ENCODE measurements at places on chromosomes 3 and 15.
A peak's percentile ranks its signal among the peaks of the same experiment; 100 is the strongest.

GRCh38 chr3:46419816-46420215, 12.8 kb downstream of the CCRL2 start:
- H3K36me3 ChIP-seq: no peaks in the 10 kb centered on the region
- H3K27ac ChIP-seq: no peak overlapping the region
- no peaks in the 10 kb centered on the region for H3K27me3 ChIP-seq
- H3K4me1 ChIP-seq: no peaks in the 10 kb centered on the region
- no peak for DNase-seq
- H3K4me3 ChIP-seq: no peak overlapping the region

DNA sequence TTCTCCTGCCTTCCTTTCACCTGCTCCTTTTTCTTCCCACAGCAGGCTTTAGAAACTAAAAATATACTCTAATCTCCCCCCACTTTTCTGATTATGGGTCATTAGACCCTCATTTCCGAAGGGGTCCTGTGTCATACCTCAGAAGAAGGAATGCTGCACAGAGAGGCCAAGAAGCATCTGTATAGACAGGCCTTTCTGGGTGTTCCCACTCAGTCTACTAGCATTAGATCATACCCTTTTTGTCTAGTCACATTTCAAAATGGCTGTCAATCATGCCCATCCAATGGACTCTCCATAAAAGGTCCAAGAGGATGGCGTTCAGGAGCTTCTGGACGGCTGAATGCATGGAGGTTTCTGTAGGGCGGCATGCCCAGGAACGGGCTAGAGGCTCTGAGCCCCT, 192.2 kb downstream of the SUCLG2 start:
- 0 out of 2 replicates have a peak, but pooled peaks cover 1% of the 10 kb centered on the region for H3K36me3 ChIP-seq
- H3K27me3 ChIP-seq: no peaks in the 10 kb centered on the region
- H3K4me1 ChIP-seq: no peaks in the 10 kb centered on the region
- H3K4me3 ChIP-seq: no peak overlapping the region

GRCh38 chr3:72275331-72275751, 490.4 kb upstream of the PROK2 start:
- no peak overlapping the region for H3K4me3 ChIP-seq
- H3K36me3 ChIP-seq: no peaks in the 10 kb centered on the region

DNA sequence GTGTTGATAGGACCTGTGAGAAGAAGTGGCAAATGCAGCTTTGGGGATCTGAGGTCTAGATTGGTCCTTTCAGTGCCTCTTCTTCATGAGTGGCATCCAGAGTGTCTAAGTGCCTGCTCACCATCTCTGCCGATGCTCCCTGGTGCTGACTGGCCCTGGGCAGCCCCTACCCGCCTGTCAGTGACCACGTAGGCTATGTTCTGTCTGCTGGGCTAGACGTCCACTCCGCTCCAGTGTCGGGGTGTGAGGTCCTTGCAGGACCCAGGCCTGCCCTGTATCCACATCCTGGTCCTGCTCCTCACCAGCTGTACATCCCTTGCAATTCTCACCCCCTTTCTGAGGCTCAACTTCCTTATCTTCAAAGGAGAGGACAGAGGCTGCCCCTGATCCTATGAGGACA, 48.3 kb upstream of the PRR23E start:
- no peak overlapping the region for H3K27ac ChIP-seq
- H3K36me3 ChIP-seq: no peaks in the 10 kb centered on the region
- no peak overlapping the region for H3K4me3 ChIP-seq
- peaks cover 11% of the 10 kb centered on the region for H3K4me1 ChIP-seq

- H3K36me3 ChIP-seq: no peaks in the 10 kb centered on the region
- H3K27ac ChIP-seq: no peak overlapping the region
- no peak overlapping the region for H3K4me3 ChIP-seq
- no peaks in the 10 kb centered on the region for H3K27me3 ChIP-seq
Observed at GRCh38 chr3:23785882-23786281, 19.9 kb upstream of the UBE2E1 start.

- H3K4me3 ChIP-seq: no peak overlapping the region
- H3K27me3 ChIP-seq: no peaks in the 10 kb centered on the region
- DNase-seq: no peak
- H3K4me1 ChIP-seq: peaks cover 6% of the 10 kb centered on the region
- no peaks in the 10 kb centered on the region for H3K36me3 ChIP-seq
Observed at GRCh38 chr3:123618768-123619484, 34.1 kb upstream of the HACD2 start.

GRCh38 chr15:58564981-58565380, 133.2 kb downstream of the LIPC start:
- H3K4me3 ChIP-seq: no peak overlapping the region
- H3K4me1 ChIP-seq: 0 out of 2 replicates have a peak, but pooled peaks cover 7% of the 10 kb centered on the region
- no peaks in the 10 kb centered on the region for H3K36me3 ChIP-seq
- H3K27me3 ChIP-seq: no peaks in the 10 kb centered on the region

GRCh38 chr15:83107841-83108181, 366 bp downstream of the TM6SF1 start:
- H3K4me1 ChIP-seq: no peaks in the 10 kb centered on the region
- no peak overlapping the region for H3K4me3 ChIP-seq
- H3K27ac ChIP-seq: no peak overlapping the region
- DNase-seq: no peak
- no peaks in the 10 kb centered on the region for H3K36me3 ChIP-seq

DNA sequence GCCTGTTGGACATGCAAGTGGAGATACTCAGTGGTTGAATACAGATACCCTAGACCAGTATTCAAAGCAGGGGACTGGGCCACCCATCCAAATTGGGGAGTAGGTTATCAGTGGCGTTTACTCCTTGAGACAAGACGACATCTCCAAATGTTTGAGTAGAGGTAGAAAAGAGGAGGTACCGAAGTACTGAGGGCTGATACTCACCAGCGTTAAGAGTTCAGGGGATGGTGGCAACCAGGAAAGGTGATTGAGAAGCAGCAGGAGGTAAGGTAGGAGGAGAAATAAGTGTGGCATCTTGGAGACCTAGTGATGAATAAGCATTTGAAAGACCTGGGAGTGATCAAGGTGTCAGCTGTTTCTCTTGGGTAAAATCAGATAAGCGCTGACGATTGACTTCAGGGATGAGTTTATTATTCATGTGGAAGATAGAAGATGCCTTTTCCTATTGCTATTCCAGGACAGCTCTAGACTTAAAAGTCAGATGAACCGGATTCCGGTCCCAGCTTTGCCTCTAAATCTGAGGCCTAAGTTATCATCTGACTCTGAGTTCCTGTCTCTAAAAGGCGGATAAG, 96.3 kb downstream of the GHSR start:
- H3K4me1 ChIP-seq: no peaks in the 10 kb centered on the region
- no peak overlapping the region for H3K4me3 ChIP-seq
- H3K27me3 ChIP-seq: no peaks in the 10 kb centered on the region

- H3K27ac ChIP-seq: peak overlapping the region; percentile 60
- peaks cover 31% of the 10 kb centered on the region for H3K4me1 ChIP-seq
- H3K4me3 ChIP-seq: no peak overlapping the region
- DNase-seq: no peak
- H3K36me3 ChIP-seq: peaks cover 9% of the 10 kb centered on the region
Observed at GRCh38 chr15:40850576-40851112, 6.8 kb downstream of the SPINT1 start.

DNA sequence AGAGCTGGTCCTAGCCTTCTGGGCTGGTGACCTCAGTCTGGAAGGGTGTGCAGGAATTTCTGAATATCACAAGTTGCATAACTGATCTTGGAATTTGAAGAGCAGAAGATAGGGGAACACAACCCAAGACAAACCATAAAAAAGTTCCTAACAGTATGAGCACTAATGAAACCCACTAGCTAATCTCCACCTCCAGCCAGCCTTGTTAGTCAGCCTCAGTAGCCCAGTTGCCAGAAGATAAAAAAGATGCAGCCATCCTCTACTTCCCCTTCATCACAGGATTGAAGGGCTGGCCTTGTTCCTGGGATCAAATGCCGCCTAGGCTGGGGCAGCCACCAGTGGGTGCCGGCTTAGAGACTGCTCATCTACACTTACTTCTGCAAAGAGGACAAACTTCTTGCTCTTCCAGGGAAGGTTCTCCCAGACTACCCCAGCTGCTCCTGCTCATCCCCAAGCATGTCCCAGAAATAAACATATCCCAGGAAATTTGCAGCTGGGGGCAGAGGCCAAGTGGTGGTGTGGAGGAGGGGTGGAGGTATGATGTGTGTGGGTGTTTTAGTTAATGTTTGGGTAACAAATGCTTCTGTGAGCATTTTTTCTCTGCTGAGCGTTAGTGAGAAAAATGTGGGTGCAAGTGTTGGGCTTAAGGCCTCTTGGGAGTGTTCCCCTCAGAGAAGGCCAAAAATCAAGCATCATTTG, 9.2 kb upstream of the ITGA11 start:
- no peaks in the 10 kb centered on the region for H3K36me3 ChIP-seq
- no peak overlapping the region for H3K27ac ChIP-seq
- H3K27me3 ChIP-seq: no peaks in the 10 kb centered on the region
- no peak for DNase-seq

GRCh38 chr15:62803856-62804400, 238.6 kb upstream of the TPM1 start:
- H3K36me3 ChIP-seq: peaks cover 3% of the 10 kb centered on the region
- H3K4me1 ChIP-seq: peaks cover 4% of the 10 kb centered on the region
- no peak for DNase-seq
- no peaks in the 10 kb centered on the region for H3K27me3 ChIP-seq
- no peak overlapping the region for H3K4me3 ChIP-seq
- H3K27ac ChIP-seq: no peak overlapping the region

DNA sequence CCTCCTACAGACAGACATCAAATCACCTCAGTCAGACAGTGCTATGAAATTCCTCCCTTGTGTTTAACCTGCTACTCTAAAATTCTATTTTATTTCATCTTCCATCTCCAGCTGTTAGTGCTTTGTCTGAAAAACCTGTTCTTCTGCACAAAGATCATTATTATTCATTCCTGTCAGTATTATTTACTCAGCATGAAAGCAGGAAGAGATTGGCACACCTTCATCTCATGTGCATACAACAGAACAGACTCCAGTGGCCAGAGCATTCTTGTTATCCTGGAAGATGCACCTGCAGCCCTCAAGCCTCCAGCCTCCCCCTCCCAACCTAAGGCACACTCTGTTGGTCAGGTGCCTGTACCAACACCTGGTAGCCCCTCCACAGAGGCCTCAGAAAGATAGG, 1.8 kb upstream of the ROPN1B start:
- H3K27me3 ChIP-seq: no peaks in the 10 kb centered on the region
- H3K27ac ChIP-seq: no peak overlapping the region

- no peaks in the 10 kb centered on the region for H3K36me3 ChIP-seq
- H3K27me3 ChIP-seq: no peaks in the 10 kb centered on the region
- DNase-seq: no peak
- H3K4me3 ChIP-seq: no peak overlapping the region
- no peaks in the 10 kb centered on the region for H3K4me1 ChIP-seq
Observed at GRCh38 chr15:95839367-95839782, 491.1 kb upstream of the NR2F2 start.

- no peak overlapping the region for H3K27ac ChIP-seq
- no peak for DNase-seq
- no peak overlapping the region for H3K4me3 ChIP-seq
- no peaks in the 10 kb centered on the region for H3K4me1 ChIP-seq
- H3K36me3 ChIP-seq: no peaks in the 10 kb centered on the region
Observed at GRCh38 chr3:13637311-13637891, 88.5 kb downstream of the FBLN2 start.

DNA sequence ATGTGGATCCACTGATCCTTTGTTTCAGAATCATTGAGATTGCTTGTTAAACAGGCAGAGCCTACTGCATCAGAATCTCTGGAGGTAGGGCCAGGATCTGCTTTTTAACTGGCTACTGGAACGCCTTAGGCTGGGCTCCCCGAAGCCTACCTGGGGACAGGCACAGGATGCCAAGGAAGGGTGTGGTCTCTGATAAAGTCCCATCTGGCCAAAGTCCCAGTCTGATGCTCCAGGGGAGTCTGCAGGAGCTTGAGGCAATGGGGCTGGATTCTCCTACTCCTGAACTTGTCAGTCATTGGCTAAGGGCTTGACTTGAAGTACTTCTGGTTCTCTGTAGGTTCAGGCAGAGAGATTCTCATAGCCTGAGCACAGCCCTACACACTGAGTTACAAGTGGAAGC, 22.4 kb upstream of the CCK start:
- no peaks in the 10 kb centered on the region for H3K36me3 ChIP-seq
- peaks cover 7% of the 10 kb centered on the region for H3K4me1 ChIP-seq
- H3K27ac ChIP-seq: no peak overlapping the region
- no peak overlapping the region for H3K4me3 ChIP-seq

GRCh38 chr3:122458992-122459391, 43.1 kb upstream of the WDR5B start:
- H3K4me3 ChIP-seq: no peak overlapping the region
- H3K36me3 ChIP-seq: no peaks in the 10 kb centered on the region
- no peak for DNase-seq
- H3K27ac ChIP-seq: no peak overlapping the region
- H3K27me3 ChIP-seq: no peaks in the 10 kb centered on the region
- peaks cover 10% of the 10 kb centered on the region for H3K4me1 ChIP-seq

GRCh38 chr15:32825219-32825618, 107.4 kb downstream of the GREM1 start:
- no peak for DNase-seq
- no peaks in the 10 kb centered on the region for H3K36me3 ChIP-seq
- no peaks in the 10 kb centered on the region for H3K27me3 ChIP-seq
- no peak overlapping the region for H3K4me3 ChIP-seq

DNA sequence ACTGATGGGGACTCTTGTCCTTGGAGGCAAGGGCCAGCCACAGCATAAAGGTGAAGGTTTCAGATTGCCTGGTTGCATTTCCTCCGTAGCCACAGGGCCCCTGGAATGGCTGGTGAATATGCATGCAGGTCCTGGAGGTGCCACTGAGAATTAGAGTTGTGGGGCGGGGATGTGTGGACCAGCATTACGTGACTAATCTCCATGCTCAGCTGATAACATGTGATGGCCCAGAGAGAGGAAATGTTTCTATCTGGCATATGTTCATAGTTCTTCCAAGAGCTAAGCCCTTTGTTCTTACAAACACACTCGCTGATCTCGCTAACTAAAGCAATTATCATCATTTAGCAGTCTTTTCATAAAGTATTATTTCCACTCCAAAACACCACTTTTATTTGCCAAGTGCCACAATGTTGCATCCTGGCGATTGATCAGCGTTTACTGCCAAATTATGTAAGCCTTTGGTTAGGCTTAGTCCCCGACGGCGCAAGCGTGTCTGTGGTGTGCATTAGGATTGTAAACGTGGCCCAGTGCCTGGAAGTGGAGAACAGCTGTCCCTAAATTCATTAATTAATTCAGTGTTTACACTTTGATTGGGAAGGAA, 55.9 kb downstream of the CGNL1 start:
- no peaks in the 10 kb centered on the region for H3K27me3 ChIP-seq
- H3K36me3 ChIP-seq: no peaks in the 10 kb centered on the region
- H3K4me1 ChIP-seq: peaks cover 15% of the 10 kb centered on the region
- no peak for DNase-seq

DNA sequence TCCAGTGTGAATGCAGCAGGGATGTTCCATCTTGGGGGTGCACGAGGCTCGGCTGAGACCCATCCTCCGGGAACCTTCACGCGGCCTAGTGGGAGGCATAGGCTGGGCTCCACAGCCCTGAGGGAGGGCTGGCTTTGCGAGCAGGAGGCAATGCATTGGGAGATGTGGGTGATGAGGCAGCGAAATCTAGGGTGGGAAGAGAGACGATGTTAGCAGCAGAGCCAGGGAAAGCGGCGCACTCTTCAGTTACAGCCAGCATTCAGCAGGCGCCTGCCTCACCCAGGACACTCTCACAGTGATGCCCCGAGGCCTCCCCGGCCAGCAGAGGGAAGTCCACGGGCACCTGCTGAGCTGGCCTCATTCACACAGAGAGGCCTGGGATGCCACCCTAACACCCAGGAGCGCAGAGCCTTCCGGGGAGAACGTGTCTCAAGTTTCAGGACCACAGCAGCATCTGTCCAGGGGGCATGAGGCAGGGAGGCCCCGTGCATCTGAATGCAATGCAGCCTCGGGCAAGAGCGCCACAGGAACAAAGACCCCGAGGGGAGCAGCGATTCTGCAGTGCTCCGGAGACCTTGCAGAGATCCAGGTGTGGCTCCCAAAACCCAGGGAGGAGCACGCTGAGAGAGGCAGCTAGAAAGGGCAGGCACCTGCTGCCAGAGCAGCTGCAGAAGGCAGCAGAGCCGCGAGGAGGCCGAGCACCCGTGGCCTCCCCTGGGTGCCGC, 102.4 kb downstream of the NUP210 start:
- no peak overlapping the region for H3K4me3 ChIP-seq
- no peaks in the 10 kb centered on the region for H3K4me1 ChIP-seq
- DNase-seq: no peak
- peaks cover 5% of the 10 kb centered on the region for H3K36me3 ChIP-seq
